Osteoblast (primary cell): ENCODE measurements at places on chromosomes 5 and 9.

GRCh38 chr5:139650689-139651042 lies 2.5 kb downstream of the CXXC5 start:
- peak overlapping the region; percentile 71 for H3K27ac ChIP-seq
- peak overlapping the region; percentile 93 for H3K4me3 ChIP-seq
- H3K27me3 ChIP-seq: no peaks in the 10 kb centered on the region

DNA sequence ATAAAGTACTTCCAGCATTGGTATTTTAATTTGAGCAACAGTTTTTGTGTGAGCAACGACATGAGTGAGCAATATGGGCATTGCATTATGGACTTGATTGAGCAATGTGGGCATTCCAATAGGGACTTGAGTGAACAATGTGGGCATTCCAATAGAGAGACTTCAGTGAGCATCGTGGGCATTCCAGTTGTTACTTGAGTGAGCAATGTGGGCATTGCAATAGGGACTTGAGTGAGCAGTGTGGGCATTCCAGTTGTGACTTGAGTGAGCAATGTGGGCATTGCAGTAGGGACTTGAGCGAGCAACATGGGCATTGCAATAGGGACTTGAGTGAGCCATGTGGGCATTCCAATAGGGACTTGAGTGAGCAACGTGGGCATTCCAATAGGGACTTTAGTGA lies 52.2 kb downstream of the ZCCHC7 start:
- no peak overlapping the region for H3K27ac ChIP-seq
- no peaks in the 10 kb centered on the region for H3K27me3 ChIP-seq
- DNase-seq: no peak
- no peak overlapping the region for H3K4me3 ChIP-seq
- no peaks in the 10 kb centered on the region for H3K36me3 ChIP-seq

GRCh38 chr5:109823597-109823996 lies 133.9 kb downstream of the MAN2A1 start:
- H3K36me3 ChIP-seq: no peaks in the 10 kb centered on the region
- H3K27ac ChIP-seq: peak overlapping the region; percentile 15
- H3K27me3 ChIP-seq: no peaks in the 10 kb centered on the region
- H3K4me1 ChIP-seq: peaks cover 20% of the 10 kb centered on the region

DNA sequence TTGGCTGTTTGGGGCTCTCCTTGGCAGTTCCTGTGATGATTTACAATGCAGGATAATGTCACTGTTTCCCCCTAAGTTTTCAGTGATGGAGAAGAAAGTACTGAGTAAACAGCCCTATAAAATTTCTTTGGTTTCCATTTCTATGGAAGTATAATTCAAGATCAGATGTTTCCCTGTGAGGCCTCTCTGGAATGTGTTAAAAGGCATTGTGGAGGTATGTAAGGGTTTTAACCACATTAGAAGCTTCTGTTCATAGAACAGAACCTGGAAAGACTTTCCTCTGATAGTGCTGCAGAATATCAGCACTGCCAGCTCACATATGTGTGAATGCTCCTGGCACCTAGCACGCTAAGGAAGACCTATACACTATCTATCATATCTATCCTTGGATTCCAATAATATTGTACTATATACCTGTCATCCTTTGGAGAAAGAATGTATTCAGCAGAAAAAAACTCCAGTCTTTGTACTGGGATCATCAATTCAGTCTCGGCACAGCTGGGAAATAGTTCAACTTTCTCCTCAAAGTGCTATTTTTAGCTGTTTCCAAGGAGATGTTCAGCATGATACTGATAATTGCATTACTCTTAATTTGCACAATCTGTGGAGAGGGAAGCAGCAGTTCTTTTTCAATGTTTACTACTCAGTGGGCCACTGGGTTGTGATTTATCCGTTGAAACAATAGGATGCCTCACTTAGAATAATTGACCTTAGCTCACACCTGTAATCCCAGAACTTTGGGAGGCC lies 21.9 kb downstream of the TTC1 start:
- peaks cover 17% of the 10 kb centered on the region for H3K36me3 ChIP-seq
- no peaks in the 10 kb centered on the region for H3K27me3 ChIP-seq
- DNase-seq: no peak

DNA sequence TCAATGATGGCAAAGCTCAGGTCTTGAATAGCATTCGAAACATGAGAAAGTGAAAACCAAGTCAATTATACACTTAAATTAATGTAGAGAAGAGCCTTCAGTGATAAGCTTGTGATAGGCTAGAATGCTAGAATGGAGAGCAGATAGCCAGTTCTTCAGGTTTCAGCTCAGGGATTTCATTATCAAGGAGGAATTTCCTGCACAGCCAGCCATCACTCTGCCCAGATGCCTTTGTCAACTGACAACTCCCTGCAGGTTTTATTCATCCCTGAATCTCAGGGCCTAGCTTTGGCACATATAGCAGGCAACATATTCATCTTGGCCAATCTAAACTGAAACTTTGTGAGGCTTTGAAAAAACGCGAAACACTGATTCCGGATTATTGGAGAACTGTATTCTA lies 199.3 kb upstream of the CDH6 start:
- DNase-seq: no peak
- no peaks in the 10 kb centered on the region for H3K36me3 ChIP-seq
- H3K4me1 ChIP-seq: no peaks in the 10 kb centered on the region

DNA sequence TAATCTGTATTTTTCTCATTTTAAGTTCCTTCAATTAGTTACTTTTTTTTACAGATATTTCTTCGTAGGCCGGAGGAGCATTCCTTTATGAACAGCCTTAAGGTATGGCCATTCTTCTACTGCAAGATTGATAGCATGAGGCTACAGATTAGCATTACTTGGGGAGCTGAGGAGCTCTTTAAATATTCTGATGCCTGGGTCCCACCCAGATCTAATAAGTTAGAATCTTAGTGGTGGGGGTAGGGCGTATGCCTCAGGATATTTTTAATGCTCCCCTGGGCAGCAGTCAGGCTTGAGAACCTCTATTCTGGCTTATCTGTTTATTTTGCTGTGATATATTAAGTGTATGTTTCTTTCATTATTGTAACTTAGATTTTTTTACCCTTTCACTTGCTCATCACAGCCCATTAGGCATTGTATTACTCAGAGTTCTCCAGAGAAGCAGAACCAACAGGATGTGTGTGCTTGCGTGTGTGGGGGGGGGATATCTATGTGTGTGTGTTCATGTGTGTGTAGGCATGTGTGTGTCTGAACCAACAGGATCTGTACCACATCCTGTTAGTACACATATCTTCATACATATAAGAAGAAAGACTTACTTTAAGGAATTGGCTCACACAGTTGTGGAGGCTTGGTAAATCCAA lies 91.8 kb upstream of the MTAP start:
- peaks cover 20% of the 10 kb centered on the region for H3K4me1 ChIP-seq
- peak overlapping the region; percentile 45 for H3K27ac ChIP-seq
- H3K4me3 ChIP-seq: no peak overlapping the region
- DNase-seq: no peak
- H3K27me3 ChIP-seq: no peaks in the 10 kb centered on the region
- no peaks in the 10 kb centered on the region for H3K36me3 ChIP-seq

DNA sequence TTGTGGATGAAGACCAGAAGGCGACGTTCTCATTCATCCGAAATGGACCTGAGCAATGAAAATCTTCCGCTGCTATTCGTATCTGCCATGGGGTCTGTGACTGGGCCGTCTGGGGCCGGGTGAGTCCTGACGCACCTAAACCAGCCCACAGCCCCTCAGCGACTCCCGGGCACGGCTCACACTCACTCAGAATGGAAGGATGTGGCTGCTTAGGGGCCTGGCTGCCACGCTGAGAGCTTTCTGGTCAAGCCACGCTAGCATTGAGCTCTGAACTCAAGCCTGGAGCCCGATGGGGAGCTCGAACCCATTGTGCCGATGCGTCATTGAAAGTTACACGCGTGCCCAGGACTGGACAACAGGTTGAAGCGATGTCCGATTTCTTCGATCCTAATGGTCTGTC lies 97.8 kb downstream of the MRPL36 start:
- no peak for DNase-seq
- H3K27ac ChIP-seq: no peak overlapping the region
- no peak overlapping the region for H3K4me3 ChIP-seq
- H3K4me1 ChIP-seq: no peaks in the 10 kb centered on the region
- H3K36me3 ChIP-seq: no peaks in the 10 kb centered on the region
